ENCODE measurements at places on chromosomes 4 and X.

- no peak for DNase-seq
These were observed 50.2 kb upstream of the MAP9 start for GRCh38 chr4:155426953-155427352.

GRCh38 chrX:45133465-45133864 lies 67.2 kb downstream of the DIPK2B start:
- DNase-seq = no peak

DNA sequence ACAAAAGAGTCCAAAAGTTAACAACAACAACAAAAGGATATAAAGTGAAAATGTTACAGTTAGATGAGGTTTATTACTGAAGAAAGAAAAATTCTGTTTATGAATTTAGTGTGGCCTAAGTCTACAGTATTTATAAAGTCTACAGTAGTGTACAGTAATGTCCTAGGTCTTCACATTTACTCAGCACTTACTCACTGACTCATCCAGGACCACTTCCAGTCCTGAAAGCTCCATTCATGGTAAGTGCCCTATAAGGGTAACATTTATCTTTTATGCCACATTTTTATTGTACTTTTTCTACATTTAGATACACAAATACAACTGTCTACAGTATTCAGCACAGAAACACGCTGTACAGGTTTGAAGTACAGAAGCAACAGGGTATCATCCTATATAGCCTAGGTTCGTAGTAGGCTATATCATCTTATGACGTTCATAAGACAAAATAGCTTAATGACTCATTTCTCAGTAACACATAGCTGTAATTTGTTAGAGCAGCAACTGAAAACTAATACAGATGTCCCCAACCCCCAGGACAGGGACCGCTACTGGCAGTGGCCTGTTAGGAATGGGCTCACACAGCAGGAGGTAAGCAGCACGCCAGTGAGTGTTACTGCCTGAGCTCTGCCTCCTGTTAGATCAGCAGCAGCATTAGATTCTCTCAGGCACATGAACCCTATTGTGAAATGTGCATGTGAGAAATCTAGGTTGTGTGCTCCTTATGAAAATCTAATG lies 61.3 kb downstream of the CENPC start:
- no peak for DNase-seq

DNA sequence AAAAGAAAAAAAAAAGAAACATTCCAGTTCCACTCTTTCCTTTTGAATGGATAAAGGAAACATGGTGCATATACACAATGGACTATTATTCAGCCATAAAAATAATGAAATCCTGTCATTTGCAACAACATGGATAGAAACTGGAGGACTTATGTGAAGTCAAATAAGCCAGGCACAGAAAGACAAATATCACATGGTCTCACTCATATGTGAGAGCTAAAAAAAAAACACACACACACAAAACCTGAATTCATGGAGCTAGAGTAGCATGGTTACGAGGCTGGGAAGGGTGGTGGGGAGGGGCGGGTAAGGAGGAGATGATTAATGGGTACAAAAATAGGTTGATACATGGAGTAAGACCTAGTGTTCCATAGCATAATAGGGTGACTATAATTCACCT lies 22.4 kb upstream of the SH3KBP1 start:
- DNase-seq = no peak

DNA sequence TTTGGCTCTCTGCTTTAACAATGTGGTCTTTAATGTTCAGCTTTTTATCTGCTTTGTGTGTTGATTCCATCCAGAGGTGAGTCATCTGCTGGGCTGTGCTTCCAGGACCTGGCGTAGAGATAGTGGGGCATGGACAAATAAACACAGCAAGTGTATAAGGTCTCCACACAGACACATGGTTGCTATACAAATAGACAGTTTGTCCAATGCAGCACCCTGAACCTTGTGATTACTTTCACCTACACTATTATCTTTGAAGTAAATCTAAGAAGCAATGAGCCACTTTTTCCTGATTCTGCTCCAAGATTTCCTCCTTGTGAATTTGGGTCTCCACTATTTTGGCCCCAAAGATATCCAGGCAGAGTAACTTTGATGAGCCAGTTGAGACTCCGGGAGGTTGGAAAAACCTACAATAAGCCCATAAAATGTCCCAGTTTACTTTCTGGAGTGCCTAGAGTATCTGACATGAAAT lies 12.1 kb downstream of the PPARGC1A start:
- DNase-seq = no peak

All from muscle of arm (tissue), 14 donors.